ENCODE measurements at places on chromosomes 1 and 21. TPM values are rescaled to one million over a fixed set of nuclear protein-coding genes. Genes with fewer than 3 reads are reported as not detected.

The COA7 gene
- total RNA-seq, result 18.6 TPM

GRCh38 chr1:204945565-204945977, 74.9 kb downstream of the NFASC start:
- no peak overlapping the region for H3K4me3 ChIP-seq
- H3K36me3 ChIP-seq, result no peaks in the 10 kb centered on the region
- peaks cover 3% of the 10 kb centered on the region for H3K4me1 ChIP-seq
- no peak overlapping the region for H3K27ac ChIP-seq
- no peak for DNase-seq
- no peaks in the 10 kb centered on the region for H3K27me3 ChIP-seq

DNA sequence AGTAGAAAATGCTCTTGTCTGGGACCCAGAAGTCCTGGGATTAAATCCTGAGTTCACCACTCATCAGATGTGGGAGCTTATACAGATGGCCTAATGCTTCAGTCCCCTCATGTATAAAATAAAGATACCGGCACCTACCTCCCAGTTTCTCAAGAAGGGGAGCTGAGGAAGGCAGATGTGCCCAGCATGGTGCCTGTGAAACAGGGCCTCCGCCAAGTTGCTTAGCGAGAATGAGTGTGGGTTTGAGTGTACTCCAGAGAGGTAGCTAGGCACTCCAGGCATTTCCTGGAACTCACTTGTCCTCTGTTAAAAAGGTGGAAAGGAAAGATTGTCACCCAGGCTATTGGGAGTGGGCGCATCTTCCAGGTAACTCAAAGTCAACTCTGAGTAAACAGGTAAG, 37.8 kb downstream of the IER5 start:
- H3K27me3 ChIP-seq, result no peaks in the 10 kb centered on the region
- no peaks in the 10 kb centered on the region for H3K36me3 ChIP-seq
- H3K4me3 ChIP-seq, result no peak overlapping the region
- H3K4me1 ChIP-seq, result no peaks in the 10 kb centered on the region
- no peak for DNase-seq
- no peak overlapping the region for H3K27ac ChIP-seq

GRCh38 chr1:86175756-86176155, 19.2 kb upstream of the COL24A1 start:
- H3K4me1 ChIP-seq, result no peaks in the 10 kb centered on the region
- H3K4me3 ChIP-seq, result no peak overlapping the region
- no peaks in the 10 kb centered on the region for H3K27me3 ChIP-seq
- H3K36me3 ChIP-seq, result no peaks in the 10 kb centered on the region
- no peak overlapping the region for H3K27ac ChIP-seq

GRCh38 chr1:224526771-224527170, 89.3 kb upstream of the CNIH3 start:
- no peaks in the 10 kb centered on the region for H3K36me3 ChIP-seq
- DNase-seq, result no peak
- H3K27ac ChIP-seq, result no peak overlapping the region

DNA sequence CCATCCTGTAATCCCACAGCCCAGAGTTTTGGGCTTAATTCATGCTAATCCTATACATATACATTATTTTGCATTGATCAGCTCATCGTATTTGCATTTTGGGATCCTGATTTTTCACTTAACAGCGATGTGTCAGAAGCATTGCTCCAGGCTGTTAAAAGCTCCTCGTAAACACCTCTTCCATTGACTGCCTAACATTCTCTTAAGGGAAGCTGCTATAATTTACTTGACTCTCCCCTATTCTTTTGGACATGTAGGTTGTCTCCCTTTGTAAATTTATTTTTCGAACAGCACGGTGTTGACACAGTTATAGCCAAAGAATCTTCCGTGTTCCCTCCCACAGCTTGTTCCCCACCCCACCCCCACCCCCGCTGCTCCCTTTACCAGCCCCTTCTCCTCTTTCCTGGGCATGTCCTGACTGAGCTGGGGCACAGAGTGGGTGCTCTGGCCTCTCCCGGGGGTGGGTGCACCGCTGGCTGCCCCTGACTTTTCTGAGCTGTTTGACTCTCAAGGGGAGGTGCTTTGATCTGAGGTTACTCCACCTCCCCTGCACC, 22.8 kb downstream of the LDLRAP1 start:
- no peak for DNase-seq
- H3K27me3 ChIP-seq, result no peaks in the 10 kb centered on the region
- H3K4me3 ChIP-seq, result no peak overlapping the region
- H3K4me1 ChIP-seq, result peaks cover 11% of the 10 kb centered on the region

DNA sequence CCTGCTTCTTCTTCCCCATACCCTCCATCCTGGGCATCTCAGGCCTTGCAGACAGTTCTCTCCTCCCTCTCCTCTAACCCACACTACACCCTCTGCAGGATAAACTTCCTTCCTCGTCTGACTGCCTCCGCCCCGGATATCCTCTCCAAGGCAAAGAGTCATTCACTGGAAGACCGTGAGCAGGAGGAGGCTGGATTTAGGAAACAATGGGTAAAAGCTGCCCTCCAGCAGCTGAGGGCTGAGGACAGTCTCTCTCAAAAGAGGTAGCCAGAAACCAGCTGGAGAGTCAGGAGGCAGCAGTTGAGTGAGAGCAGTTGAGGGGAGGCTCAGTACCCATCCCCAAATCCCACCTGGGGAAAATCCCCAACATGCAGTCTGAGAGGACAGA, 1.4 kb downstream of the CSRP1 start:
- H3K4me3 ChIP-seq, result peak overlapping the region; percentile 95
- DNase-seq, result no peak
- no peaks in the 10 kb centered on the region for H3K27me3 ChIP-seq

DNA sequence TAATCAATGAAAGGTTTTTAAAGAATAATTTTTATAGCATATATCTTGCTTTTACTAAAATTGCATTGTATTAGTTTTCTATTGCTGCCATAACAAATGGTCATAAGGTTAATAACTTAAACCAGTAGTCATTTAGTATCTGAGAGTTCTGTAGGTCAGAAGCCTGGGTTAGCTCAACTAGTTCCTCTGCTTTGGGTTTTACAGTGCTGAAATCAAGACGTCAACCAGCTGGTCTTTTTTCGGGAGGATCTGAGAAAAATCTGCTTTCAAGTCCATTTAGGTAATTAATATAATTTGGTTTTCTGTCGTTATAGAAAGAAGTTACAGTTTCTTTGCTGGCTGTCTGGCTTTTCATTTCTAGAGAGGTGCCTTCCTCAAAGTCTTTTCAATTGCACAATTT, 577.7 kb downstream of the MRPL39 start:
- H3K27me3 ChIP-seq, result no peaks in the 10 kb centered on the region
- no peak overlapping the region for H3K4me3 ChIP-seq
- H3K36me3 ChIP-seq, result no peaks in the 10 kb centered on the region
- DNase-seq, result no peak
- H3K4me1 ChIP-seq, result no peaks in the 10 kb centered on the region
- H3K27ac ChIP-seq, result no peak overlapping the region

The NES gene
- total RNA-seq, result 3.5 TPM

- H3K4me1 ChIP-seq, result peaks cover 5% of the 10 kb centered on the region
- no peak overlapping the region for H3K27ac ChIP-seq
- no peak for DNase-seq
- no peak overlapping the region for H3K4me3 ChIP-seq
- H3K27me3 ChIP-seq, result no peaks in the 10 kb centered on the region
Observed at GRCh38 chr21:36027347-36027746, 33.0 kb downstream of the SETD4 start.

The WDR47 gene
- total RNA-seq, result 12.2 TPM

DNA sequence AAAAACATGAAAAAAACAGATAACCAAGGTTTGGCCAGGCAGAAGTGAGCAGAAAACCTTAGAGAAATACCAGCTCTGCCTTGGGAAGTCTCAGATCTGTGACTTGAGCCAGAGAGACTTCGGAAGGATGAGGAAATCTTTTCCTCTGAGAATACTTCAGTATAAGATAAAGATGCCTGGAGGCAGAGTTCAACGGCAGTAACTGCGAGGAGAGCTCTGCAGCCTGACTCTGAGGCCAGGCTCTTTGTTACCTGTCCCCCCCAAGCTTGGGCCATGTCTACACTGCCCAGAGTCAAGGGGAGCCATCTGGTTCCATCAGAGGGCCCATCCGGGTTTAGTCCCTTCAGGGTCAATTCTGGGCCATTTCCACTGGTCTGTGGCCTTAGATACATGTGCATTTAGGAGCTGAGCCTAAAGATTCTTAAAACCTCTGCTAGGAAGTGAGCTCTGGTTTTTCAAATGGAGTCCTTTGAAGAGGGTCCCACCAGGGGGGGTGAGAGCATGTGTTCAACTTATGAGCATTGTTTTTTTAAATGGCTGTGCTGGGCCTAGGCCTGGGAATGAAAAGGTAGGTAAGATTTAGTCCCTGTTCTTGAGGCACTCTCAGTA, 8.7 kb downstream of the KIRREL1 start:
- peaks cover 57% of the 10 kb centered on the region for H3K4me1 ChIP-seq
- no peak for DNase-seq
- H3K27ac ChIP-seq, result peak overlapping the region; percentile 58

The FAM72C gene
- total RNA-seq, result 0.24 TPM

GRCh38 chr1:197235355-197235754, 32.7 kb upstream of the CRB1 start:
- no peak overlapping the region for H3K4me3 ChIP-seq
- no peaks in the 10 kb centered on the region for H3K36me3 ChIP-seq
- no peaks in the 10 kb centered on the region for H3K27me3 ChIP-seq
- no peak for DNase-seq

The FCRL5 gene
- total RNA-seq, result 0.10 TPM

The GATAD2B gene
- 16.4 TPM for total RNA-seq

The PGBD5 gene
- total RNA-seq, result 2.4 TPM

- H3K4me1 ChIP-seq, result no peaks in the 10 kb centered on the region
- H3K4me3 ChIP-seq, result no peak overlapping the region
- H3K27me3 ChIP-seq, result no peaks in the 10 kb centered on the region
- no peaks in the 10 kb centered on the region for H3K36me3 ChIP-seq
- no peak for DNase-seq
- H3K27ac ChIP-seq, result no peak overlapping the region
Observed at GRCh38 chr1:8976338-8976737, 30.7 kb downstream of the CA6 start.

All from ovary (tissue), 10 donors.